ENCODE measurements at places on chromosomes 6 and 20. TPM values are rescaled to one million over a fixed set of nuclear protein-coding genes. Genes with fewer than 3 reads are reported as not detected.
A peak's percentile ranks its signal among the peaks of the same experiment; 100 is the strongest.

- no peak overlapping the region for H3K27ac ChIP-seq
- H3K27me3 ChIP-seq: no peaks in the 10 kb centered on the region
- no peak for DNase-seq
- H3K36me3 ChIP-seq: no peaks in the 10 kb centered on the region
These were observed 161.5 kb upstream of the HEY2 start for GRCh38 chr6:125587666-125588632.

GRCh38 chr6:130969791-130970491, 93.1 kb downstream of the EPB41L2 start:
- DNase-seq: no peak
- H3K27me3 ChIP-seq: no peaks in the 10 kb centered on the region
- no peak overlapping the region for H3K4me3 ChIP-seq
- H3K27ac ChIP-seq: peak overlapping the region; percentile 64
- no peaks in the 10 kb centered on the region for H3K36me3 ChIP-seq
- peaks cover 23% of the 10 kb centered on the region for H3K4me1 ChIP-seq

GRCh38 chr20:51128198-51128597, 105.3 kb upstream of the KCNG1 start:
- DNase-seq: no peak
- H3K27ac ChIP-seq: no peak overlapping the region
- H3K36me3 ChIP-seq: no peaks in the 10 kb centered on the region
- peaks cover 30% of the 10 kb centered on the region for H3K4me1 ChIP-seq

GRCh38 chr20:45564760-45565276, 14.3 kb downstream of the WFDC8 start:
- no peak for DNase-seq
- no peaks in the 10 kb centered on the region for H3K4me1 ChIP-seq
- H3K36me3 ChIP-seq: no peaks in the 10 kb centered on the region
- no peak overlapping the region for H3K4me3 ChIP-seq

GRCh38 chr6:36724514-36725390, 27.1 kb downstream of the RAB44 start:
- no peak overlapping the region for H3K4me3 ChIP-seq
- H3K27me3 ChIP-seq: no peaks in the 10 kb centered on the region
- no peaks in the 10 kb centered on the region for H3K4me1 ChIP-seq
- H3K36me3 ChIP-seq: no peaks in the 10 kb centered on the region

DNA sequence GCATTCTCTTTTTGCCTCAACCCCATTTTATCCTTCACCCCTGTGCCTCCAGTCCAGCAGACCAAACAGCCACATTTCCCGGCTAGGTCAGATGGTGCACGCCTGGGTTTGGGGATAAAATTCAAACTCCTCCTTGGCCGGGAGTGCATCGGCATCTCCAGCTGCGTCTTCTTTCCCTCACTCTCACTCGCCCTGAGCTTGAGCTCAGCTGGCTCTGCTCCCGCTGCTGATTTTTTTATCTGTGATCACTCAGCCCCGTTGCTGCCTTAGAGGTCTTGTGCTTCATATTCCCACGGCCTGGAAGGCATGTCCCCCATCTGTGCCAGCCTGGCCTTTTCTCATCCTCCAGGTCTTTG, 6.8 kb upstream of the EZR start:
- peak; percentile 56 for DNase-seq
- no peaks in the 10 kb centered on the region for H3K27me3 ChIP-seq
- no peaks in the 10 kb centered on the region for H3K36me3 ChIP-seq
- peak overlapping the region; percentile 70 for H3K27ac ChIP-seq
- no peak overlapping the region for H3K4me3 ChIP-seq
- H3K4me1 ChIP-seq: no peaks in the 10 kb centered on the region

GRCh38 chr6:1665214-1665613, 55.5 kb downstream of the FOXC1 start:
- no peak overlapping the region for H3K4me3 ChIP-seq
- no peak for DNase-seq
- H3K36me3 ChIP-seq: no peaks in the 10 kb centered on the region
- no peaks in the 10 kb centered on the region for H3K27me3 ChIP-seq

DNA sequence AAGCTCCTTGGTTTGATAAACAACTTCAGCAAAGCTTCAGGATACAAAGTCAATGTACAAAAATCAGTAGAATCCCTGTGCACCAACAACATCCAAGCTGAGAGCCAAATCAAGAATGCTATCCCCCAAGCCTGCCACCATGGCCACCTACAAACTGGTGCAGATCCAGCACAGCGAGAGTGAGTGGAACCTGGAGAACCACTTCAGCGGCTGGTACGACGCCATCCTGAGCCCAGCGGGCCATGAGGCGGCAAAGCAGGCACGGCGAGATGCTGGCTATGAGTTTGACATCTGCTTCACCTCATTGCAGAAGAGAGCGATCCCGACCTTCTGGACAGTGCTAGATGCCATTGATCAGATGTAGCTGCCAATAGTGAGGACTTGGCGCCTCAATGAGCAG, 170.3 kb downstream of the KHDC1L start:
- DNase-seq: no peak
- H3K27me3 ChIP-seq: no peaks in the 10 kb centered on the region
- no peaks in the 10 kb centered on the region for H3K36me3 ChIP-seq
- H3K4me1 ChIP-seq: no peaks in the 10 kb centered on the region
- H3K4me3 ChIP-seq: no peak overlapping the region

DNA sequence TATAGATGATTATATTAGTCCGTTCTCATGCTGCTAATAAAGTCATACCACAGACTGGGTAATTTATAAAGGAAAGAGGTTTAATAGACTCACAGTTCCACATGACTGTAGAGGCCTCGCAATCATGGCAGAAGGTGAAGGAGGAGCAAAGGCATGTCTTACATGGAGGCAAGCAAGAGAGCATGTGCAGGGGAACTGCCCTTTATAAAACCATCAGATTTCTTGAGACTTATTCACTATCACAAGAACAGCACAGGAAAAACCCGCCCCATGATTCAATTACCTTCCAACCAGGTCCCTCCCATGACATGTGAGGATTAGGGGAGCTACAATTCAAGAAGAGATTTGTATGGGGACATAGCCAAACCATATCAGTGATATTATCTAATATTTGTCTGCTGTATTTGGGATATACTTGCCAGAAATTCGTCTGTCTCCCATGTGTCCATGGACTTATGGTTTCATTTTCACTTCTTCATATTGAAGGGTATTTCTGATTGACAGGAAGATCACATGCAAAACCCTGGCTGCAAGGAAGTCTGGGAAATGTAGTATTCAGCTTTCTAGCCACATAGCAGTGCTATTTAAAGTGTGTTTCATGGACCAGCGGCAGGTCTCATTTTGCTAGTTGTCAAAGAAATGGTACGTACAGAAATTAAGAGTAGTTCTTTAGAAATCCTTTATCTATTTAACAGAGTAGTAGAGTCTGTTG, 50.5 kb upstream of the PAK5 start:
- peaks cover 4% of the 10 kb centered on the region for H3K4me1 ChIP-seq
- no peaks in the 10 kb centered on the region for H3K36me3 ChIP-seq
- H3K27me3 ChIP-seq: no peaks in the 10 kb centered on the region
- no peak overlapping the region for H3K27ac ChIP-seq
- DNase-seq: no peak
- no peak overlapping the region for H3K4me3 ChIP-seq

- DNase-seq: no peak
- H3K27ac ChIP-seq: no peak overlapping the region
- H3K27me3 ChIP-seq: no peaks in the 10 kb centered on the region
- peaks cover 6% of the 10 kb centered on the region for H3K4me1 ChIP-seq
These were observed 37.0 kb downstream of the SHLD1 start for GRCh38 chr20:5786930-5787795.

DNA sequence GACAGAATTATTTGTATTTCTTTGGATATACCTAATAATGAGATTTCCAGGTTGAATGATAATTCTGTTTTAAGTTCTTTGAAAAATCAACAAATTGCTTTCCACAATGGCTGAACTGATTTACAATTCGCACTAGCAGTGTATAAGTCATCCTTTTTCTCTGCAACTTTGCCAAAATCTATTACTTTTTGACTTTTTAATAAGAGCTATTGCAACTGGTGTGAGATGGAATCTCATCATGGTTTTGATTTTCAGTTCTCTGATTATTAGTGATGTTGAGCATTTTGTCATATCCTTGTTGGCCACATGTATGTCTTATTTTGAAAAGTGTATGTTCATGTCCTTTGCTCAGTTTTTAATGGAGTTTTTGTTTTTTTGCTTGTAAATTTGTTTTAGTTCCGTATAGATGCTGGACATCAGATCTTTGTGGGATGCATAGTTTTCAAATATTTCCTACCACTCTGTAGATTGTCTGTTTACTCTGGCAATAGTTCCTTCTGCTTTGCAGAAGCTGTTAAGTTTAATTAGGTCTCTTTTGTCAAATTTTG, 409.8 kb upstream of the CITED2 start:
- H3K27me3 ChIP-seq: no peaks in the 10 kb centered on the region
- H3K4me1 ChIP-seq: no peaks in the 10 kb centered on the region
- no peak for DNase-seq
- no peaks in the 10 kb centered on the region for H3K36me3 ChIP-seq
- H3K27ac ChIP-seq: no peak overlapping the region

DNA sequence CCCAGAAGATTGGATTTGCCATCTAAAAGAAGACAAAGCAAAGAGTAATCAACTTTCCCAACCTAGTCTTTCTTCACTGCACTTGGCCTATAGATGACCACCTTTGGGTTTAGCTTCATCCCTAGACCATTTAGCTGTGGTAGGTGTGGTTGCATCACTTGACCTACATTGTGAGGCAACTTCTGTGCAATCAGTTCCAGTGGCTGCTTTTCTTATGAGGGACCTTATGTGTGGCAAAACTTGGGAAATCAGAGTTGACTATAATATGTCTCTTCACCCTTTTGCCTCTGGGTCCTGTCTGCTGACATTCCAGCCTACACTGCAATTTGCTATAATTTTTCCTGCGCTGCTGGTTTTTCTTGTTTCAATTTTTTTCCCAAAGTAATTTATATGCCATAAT, 55.2 kb downstream of the PRDM13 start:
- no peak overlapping the region for H3K4me3 ChIP-seq
- no peaks in the 10 kb centered on the region for H3K36me3 ChIP-seq
- H3K27ac ChIP-seq: no peak overlapping the region
- DNase-seq: no peak
- no peaks in the 10 kb centered on the region for H3K27me3 ChIP-seq

- H3K27ac ChIP-seq: no peak overlapping the region
- peaks cover 12% of the 10 kb centered on the region for H3K4me1 ChIP-seq
- H3K27me3 ChIP-seq: no peaks in the 10 kb centered on the region
- no peaks in the 10 kb centered on the region for H3K36me3 ChIP-seq
- no peak for DNase-seq
- H3K4me3 ChIP-seq: no peak overlapping the region
These were observed 118.9 kb upstream of the COL21A1 start for GRCh38 chr6:56366141-56366852.

GRCh38 chr6:1382883-1383728, 6.3 kb upstream of the FOXF2 start:
- peaks cover 97% of the 10 kb centered on the region for H3K27me3 ChIP-seq
- H3K27ac ChIP-seq: peak overlapping the region; percentile 94
- peaks cover 47% of the 10 kb centered on the region for H3K4me1 ChIP-seq
- DNase-seq: peak; percentile 32
- H3K4me3 ChIP-seq: no peak overlapping the region
- H3K36me3 ChIP-seq: no peaks in the 10 kb centered on the region

DNA sequence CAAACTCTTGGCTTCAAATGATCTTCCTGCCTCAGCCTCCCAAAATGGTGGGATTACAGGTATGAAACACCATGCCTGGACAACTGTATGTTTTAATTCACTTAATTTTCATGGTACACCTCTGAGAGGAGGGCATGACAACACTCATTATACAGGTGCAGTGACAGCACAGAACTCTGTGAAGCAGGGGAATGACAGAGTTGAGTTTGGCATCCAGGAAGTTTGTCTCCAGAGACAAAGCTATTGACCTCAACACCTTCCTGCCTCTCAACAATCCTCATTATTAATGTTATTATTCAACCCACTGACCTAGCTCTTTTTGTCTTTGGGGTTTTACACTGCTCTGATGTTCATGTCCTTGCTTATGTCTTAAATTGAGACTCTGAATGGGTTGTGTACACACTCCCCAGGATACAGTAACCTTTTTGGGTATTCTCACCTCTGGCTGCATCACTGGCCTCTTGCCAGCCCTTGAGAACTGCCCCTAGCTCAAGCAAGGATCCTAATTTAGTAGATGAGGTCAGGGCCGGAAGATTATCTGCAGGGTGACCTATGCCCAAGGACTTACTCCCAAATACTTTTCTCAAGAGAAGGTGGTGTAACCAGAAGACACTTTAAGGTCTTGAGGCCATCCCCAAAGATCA, 13.0 kb upstream of the IER3 start:
- H3K4me1 ChIP-seq: peaks cover 7% of the 10 kb centered on the region
- H3K4me3 ChIP-seq: no peak overlapping the region
- no peaks in the 10 kb centered on the region for H3K27me3 ChIP-seq
- no peak for DNase-seq
- H3K36me3 ChIP-seq: no peaks in the 10 kb centered on the region
- no peak overlapping the region for H3K27ac ChIP-seq

GRCh38 chr6:18432180-18432579, 45.0 kb downstream of the RNF144B start:
- no peaks in the 10 kb centered on the region for H3K27me3 ChIP-seq
- H3K4me3 ChIP-seq: no peak overlapping the region
- H3K4me1 ChIP-seq: no peaks in the 10 kb centered on the region
- H3K27ac ChIP-seq: no peak overlapping the region

GRCh38 chr6:52352239-52353018, 9.5 kb upstream of the PAQR8 start:
- no peak overlapping the region for H3K4me3 ChIP-seq
- no peaks in the 10 kb centered on the region for H3K36me3 ChIP-seq
- H3K27ac ChIP-seq: peak overlapping the region; percentile 93
- H3K27me3 ChIP-seq: no peaks in the 10 kb centered on the region
- H3K4me1 ChIP-seq: peaks cover 8% of the 10 kb centered on the region

DNA sequence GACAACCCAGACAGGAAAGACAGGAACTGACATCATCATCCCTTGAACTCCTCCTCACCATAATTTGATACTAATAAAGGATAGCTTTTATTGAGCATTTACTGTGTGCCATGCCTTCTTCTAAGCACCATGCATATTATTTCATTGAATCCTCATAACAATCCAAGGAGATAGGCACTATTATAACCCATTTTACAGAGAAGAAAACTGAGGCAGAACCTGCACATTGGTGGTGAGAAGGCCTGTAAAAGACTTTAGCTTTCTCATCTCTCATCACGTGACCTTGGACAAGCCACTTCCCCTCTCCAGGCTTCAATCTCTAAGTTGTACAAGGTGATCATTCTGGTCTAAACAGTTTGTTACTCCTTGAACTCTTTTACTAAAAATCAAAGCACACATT, 34.5 kb upstream of the PREX1 start:
- H3K27me3 ChIP-seq: no peaks in the 10 kb centered on the region
- no peaks in the 10 kb centered on the region for H3K4me1 ChIP-seq
- no peak overlapping the region for H3K4me3 ChIP-seq
- no peak for DNase-seq

- no peak for DNase-seq
- H3K4me3 ChIP-seq: peak overlapping the region; percentile 76
- peak overlapping the region; percentile 100 for H3K27ac ChIP-seq
- peaks cover 20% of the 10 kb centered on the region for H3K4me1 ChIP-seq
- no peaks in the 10 kb centered on the region for H3K36me3 ChIP-seq
These were observed 556 bp upstream of the SCAF8 start for GRCh38 chr6:154732538-154733182.

Gene LTB
- total RNA-seq: 2.4 TPM

Gene ZSCAN16
- 4.1 TPM for total RNA-seq

Gene CRISP2
- not detected for total RNA-seq

Gene BPIFB1
- total RNA-seq: 0.10 TPM

Gene RALGAPB
- 31.8 TPM for total RNA-seq

Gene TPX2
- 23.9 TPM for total RNA-seq

Gene NDRG3
- total RNA-seq: 19.1 TPM

Gene CD93
- 4.1 TPM for total RNA-seq

Gene SLC35B2
- total RNA-seq: 74.1 TPM

Gene MARCKS
- total RNA-seq: 129 TPM

Gene TMEM170B
- 5.1 TPM for total RNA-seq

Gene GRM1
- 0.08 TPM for total RNA-seq

Gene NR2E1
- not detected for total RNA-seq
